LHCN-M2 (cell line): ENCODE measurements at places on chromosomes 2 and 18. TPM values are rescaled to one million over a fixed set of nuclear protein-coding genes. Genes with fewer than 3 reads are reported as not detected.

DNA sequence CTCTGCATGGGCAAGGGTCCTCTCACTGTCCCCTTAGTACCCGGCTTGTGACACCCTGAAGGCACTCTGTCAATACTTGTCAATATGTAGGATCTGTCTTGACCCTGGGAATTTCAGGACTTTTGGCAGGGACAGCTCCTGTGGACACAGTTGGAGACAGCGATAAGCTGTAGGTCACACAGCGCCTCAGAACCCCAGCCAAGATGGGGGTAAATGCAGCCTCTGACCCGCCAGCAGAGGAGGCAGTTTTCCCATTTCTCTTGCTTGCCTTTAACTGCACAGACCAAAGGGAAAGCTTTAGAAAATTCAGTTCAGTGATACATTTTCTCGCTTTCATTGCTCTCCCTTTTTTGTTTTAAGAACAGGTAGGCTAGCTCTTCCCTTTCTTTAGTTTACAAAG lies 54.8 kb upstream of the KLHL29 start:
- peak; percentile 49 for DNase-seq

DNA sequence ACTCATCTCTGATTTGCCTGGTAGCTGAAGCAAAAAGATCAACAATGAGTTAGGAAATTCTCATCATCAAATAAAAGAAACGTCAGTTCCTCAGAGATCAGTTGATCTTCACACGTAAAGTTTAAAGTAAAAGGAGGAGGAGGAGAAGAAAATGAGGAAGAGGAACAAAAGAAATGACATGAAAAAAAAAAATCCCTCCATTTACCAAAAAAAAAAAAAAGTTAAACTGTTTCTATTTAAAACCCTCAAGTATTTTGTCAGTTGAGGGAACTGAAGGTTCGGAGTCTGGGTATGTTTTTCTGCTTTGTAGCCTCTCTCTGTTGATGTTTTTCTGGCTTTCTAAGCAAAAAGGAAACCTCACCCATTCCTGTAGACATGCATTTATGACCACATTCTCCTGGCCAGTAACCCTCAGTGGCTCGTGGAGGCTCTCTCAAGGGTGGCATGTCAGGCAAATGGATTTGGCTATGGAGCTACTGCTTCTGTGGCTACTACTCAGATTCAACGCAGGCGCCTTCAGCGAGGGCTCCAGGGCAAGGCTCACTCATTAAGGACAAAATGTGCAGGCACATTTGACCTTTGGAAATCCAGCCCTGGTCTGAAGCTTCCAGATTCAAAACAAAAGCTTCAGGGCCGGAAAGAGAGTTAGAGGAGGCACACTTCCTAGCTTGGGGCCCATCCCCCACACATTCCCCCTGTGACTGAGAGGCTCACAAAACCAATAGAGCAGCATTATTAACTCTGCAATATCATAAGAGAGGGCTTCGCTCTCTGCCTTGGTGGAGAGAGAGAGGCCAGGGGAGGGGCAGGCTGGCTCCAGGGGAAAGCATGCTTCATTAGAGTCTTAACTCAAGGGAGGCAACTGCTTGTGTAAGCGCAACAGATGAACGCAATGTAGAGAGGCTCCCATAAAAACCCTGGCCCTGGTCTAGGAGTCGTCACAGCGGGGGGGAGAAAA lies 22.3 kb downstream of the KLF7 start:
- DNase-seq: peak; percentile 90

GRCh38 chr2:147231607-147232006 lies 613.2 kb upstream of the ACVR2A start:
- DNase-seq: no peak

DNA sequence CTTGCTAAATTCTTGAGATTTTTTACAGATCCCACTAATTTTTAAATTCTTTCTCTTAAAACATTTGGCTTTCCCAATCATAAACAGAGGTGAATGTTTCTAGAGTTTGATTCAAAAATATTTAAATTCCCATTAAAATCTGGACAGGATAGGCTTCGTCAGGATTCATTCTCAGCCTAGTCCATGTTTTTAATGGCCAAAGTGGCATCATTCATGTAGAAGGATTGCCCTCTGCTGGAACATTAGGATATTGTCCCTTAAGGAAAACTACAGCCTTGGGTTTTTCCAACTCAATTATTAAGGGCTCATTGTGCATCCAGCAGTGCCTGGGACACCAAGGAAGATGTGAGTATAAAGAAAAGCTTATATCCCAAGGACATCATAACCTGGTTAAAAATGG lies 71.7 kb downstream of the TPGS2 start:
- peak; percentile 68 for DNase-seq

- DNase-seq: no peak
Measured at GRCh38 chr2:38467768-38468455, 90.8 kb upstream of the ATL2 start.

- no peak for DNase-seq
Measured at GRCh38 chr2:232897598-232898408, 27.7 kb downstream of the SNORC start.

GRCh38 chr2:180367815-180368214 lies 360.7 kb upstream of the CWC22 start:
- DNase-seq: peak; percentile 46

GRCh38 chr2:185984670-185985069 lies 246.1 kb downstream of the FSIP2 start:
- DNase-seq: peak; percentile 48

GRCh38 chr2:101690547-101691152 lies 6.9 kb upstream of the MAP4K4 start:
- DNase-seq: no peak

DNA sequence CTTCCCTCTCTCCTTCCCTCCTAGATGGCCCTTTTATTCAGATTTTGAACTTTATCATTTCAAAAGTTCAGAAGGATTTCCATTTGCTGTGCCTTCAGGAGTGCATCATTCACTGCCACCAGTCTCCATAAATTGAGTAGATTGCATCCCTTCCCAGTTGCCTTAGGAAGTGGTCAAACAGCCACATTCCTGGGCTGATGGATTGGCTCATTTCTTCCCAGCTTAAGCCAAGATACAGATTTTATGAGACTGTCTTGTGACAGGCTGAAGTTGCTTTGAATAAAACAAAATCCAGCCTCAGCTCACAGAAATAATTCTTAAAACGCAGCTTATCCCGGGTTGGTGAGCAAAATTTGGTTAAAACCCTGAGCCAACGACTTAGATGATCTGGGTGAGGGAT lies 9.8 kb downstream of the NRP2 start:
- DNase-seq: peak; percentile 76

DNA sequence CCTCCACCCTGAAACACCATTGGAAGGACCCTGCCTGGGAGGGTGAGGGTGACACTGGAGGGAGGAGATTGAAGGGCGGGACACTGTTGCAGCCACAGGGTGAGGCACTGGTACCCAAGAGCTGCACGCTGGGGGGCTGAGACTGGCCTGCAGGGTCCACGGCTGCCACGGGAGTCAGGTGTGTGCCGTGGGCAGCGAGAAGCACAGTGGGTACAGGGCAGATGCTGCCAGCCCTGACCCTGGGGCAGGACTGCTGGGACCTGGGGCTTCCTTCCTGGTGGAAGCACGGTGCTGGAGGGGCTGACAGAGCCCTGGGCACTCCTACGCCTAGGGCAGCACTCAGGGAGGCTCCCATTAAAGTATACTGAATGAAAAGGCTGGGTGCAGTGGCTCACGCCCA lies 16.6 kb downstream of the CYS1 start:
- DNase-seq: no peak

GRCh38 chr2:72965770-72966450 lies 48.6 kb downstream of the EMX1 start:
- no peak for DNase-seq

- DNase-seq: peak; percentile 29
Measured at GRCh38 chr2:226788881-226789490, 10.6 kb downstream of the IRS1 start.

DNA sequence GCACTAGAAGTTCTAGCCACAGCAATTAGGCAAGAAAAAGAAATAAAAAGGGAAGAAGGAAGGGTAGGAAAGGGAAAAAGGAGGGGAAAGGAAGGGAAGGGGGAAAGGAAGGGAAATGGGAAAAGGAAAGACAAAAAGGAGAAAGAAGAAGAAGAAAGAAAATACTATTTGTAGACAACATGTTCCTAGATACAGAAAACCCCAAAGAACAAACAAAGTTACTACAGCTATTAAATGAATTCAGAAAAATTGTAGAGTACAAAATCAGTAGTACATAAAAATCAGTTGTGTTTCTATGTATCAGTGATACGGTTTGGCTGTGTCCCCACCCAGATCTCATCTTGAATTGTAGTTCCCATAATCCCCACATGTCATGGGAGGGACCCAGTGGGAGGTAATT lies 52.3 kb downstream of the RPE start:
- no peak for DNase-seq

GRCh38 chr2:3960106-3960505 lies 256.7 kb downstream of the DCDC2C start:
- no peak for DNase-seq

- no peak for DNase-seq
Measured at GRCh38 chr2:236969767-236970655, 115.7 kb upstream of the COPS8 start.

DNA sequence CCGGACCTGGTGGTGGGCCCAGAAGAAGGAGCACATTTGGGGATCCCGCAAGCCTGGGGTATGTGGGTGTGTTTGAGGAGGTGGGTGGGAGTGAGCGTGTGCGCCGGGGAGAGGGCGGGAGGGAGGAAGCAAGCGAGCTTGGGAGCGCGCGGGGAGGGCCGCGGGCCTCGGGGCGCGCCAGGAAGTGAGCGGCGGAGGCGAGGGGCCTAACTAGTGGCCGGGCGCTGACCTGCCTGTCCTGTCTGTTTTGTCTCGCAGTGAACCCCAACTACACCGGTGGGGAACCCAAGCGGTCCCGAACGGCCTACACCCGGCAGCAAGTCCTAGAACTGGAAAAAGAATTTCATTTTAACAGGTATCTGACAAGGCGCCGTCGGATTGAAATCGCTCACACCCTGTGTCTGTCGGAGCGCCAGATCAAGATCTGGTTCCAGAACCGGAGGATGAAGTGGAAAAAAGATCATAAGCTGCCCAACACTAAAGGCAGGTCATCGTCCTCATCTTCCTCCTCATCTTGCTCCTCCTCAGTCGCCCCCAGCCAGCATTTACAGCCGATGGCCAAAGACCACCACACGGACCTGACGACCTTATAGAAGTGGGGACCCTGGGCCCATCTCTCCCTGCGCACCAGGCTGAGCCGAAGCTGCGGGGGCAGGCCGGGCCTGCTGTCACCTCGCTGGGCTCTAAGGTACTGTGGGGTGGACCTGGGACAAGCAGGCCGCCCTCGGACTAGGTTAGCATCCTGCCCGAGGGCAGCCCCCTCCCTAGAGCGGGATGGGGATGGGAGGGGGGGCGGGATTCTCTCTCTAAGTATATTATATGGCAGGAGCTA lies 1.2 kb downstream of the HOXD4 start:
- no peak for DNase-seq

The RFX8 gene
- total RNA-seq: 27.8 and 33.4 TPM in 2 replicates

The MC4R gene
- not detected in 2 replicates for total RNA-seq

The ATF2 gene
- 35.5 and 37.3 TPM in 2 replicates for total RNA-seq

The DYNAP gene
- total RNA-seq: not detected in 2 replicates

The GLB1L gene
- 7.4 and 12.3 TPM in 2 replicates for total RNA-seq

The HDAC4 gene
- total RNA-seq: 7.6 and 26.8 TPM in 2 replicates

The REG3A gene
- not detected in 2 replicates for total RNA-seq

The PRSS56 gene
- total RNA-seq: 0.40 and 0.71 TPM in 2 replicates

The ASXL3 gene
- total RNA-seq: under 0.01 TPM in 1 of 2 replicates, not detected in the other

The NMUR1 gene
- not detected in 2 replicates for total RNA-seq

The ITSN2 gene
- total RNA-seq: 13.8 and 20.8 TPM in 2 replicates

The CFC1 gene
- not detected in 2 replicates for total RNA-seq

The GKN2 gene
- total RNA-seq: not detected in 2 replicates

The CCDC178 gene
- total RNA-seq: not detected in 2 replicates

The HOXD13 gene
- not detected in 2 replicates for total RNA-seq

The ANKRD53 gene
- total RNA-seq: 0.11 and 0.83 TPM in 2 replicates

The CYP27C1 gene
- total RNA-seq: 0.32 and 0.63 TPM in 2 replicates
